ENCODE measurements at places on chromosomes 2 and 18.

GRCh38 chr18:7562491-7562890 lies 4.6 kb upstream of the PTPRM start:
- DNase-seq, result no peak

DNA sequence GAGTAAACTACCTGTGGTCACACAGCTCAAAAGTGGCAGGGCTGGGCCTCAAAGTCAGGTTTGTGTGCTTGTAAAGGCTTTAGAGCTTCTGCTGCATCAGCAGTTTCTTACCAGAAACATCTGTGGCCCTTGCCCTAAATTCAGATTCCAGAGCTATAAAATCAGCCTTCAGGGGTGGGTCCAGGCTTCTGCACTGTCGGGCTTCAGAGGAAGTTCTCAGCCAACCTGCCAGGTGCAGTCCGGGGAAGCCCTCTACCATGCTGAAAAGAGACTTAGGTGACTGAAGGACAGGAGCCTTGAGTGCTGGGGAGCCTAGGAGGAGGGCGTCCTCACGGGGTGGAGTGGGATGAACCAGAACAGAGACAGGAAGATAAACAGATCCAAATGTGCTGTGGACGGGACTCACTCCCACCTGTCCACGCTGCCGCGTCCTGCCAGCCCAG lies 69.9 kb upstream of the HS6ST1 start:
- no peak for DNase-seq

- DNase-seq, result no peak
Measured at GRCh38 chr18:24630346-24630880, 170.0 kb downstream of the HRH4 start.

GRCh38 chr2:26989156-26989555 lies 18.7 kb downstream of the MAPRE3 start:
- no peak for DNase-seq

GRCh38 chr2:71460056-71460455 lies 6.7 kb downstream of the DYSF start:
- DNase-seq, result no peak

DNA sequence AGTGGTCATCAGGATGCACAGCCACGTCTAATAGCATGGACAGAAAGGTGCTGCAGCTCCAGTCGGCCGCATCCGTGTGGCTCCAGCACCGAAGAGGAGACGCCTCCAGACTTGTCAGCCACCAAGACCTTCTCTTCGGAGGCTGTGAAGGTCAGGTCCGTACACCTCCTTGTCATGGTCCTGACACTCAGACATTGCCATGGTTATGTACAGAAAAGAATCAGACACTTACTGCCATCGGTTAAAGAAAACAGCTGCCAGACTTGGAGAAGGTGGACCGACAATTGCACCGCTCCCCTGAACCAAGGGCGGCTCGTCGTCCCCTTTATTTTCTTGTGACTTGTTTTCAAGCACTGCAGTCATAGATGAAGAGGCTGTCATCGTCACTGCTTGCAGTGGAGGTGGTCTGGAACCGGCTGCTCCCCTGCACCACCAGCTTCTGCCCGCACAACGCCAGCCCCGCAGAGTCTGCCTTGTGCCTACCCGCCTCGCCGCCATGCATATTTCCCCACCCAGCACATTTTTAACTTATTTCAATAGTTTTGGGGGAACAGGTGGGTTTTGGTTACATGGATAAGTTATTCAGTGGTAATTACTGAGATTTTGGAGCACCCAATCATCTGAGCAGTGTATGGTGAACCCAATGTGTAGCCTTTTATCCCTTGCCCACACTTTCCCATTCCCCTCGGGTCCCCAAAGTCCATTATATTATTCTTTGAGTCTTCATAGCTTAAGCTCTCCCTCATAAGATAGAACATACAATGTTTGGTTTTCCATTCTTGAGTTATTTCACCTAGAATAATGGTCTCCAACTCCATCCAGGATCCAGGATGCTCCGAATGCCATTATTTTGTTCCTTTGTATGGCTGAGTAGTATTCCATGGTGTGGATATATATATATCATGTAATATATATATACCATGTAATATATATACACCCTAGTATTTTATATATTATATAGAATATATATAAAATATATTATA lies 18.1 kb downstream of the FBXO48 start:
- DNase-seq, result no peak

- no peak for DNase-seq
Measured at GRCh38 chr2:55175254-55176093, 56.6 kb downstream of the CLHC1 start.

DNA sequence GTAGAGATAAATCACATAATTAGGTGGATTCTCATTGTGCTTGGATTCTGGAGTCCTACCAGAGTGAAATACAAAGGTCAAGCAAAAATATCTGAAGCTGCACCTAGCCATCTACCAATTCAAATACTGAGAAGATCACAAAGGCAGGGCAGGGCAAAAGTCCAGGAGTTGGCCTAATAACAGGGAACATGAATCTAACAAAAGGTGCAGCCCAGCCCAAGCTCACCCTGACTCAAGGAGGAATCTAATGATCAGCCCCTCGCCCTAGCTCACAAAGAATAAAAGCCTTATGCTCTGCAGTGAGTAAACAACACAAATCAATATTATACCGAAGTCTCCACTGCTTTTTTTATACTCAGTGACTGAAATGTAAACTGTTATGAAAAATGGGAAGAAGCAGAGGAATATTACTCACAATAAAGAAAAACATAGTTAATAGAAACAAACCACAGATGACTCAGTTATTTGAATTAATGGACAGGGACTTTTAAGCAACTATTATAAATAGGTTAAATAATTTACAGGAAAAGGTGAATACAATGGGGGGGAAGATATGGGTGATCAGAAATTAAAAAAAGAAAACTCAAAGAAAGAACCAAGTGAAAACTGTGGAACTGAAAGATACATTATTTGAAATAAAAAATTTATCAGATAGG lies 49.5 kb downstream of the ANTXR1 start:
- DNase-seq, result no peak

DNA sequence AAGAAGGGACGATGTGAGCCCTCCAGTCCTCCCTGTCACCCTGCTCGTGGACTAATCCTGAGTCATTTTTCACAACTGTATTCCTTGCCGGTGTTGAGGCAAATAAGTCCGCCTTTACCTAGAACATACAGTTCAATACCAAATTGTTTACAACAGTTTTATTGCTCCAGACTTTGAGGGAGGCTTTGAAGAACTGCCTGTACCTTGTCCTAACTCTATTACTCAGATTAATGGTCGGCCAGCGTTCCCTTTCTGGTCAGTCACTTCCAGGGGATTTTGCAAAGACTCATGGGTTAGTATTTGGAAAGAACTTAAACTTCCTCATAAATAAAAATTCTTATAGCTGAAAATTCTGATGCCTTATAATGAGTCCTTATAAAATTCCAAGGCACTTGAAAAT lies 85.1 kb upstream of the ZNF532 start:
- DNase-seq, result no peak

- no peak for DNase-seq
Measured at GRCh38 chr2:241933179-241933911, 63.8 kb downstream of the RTP5 start.

DNA sequence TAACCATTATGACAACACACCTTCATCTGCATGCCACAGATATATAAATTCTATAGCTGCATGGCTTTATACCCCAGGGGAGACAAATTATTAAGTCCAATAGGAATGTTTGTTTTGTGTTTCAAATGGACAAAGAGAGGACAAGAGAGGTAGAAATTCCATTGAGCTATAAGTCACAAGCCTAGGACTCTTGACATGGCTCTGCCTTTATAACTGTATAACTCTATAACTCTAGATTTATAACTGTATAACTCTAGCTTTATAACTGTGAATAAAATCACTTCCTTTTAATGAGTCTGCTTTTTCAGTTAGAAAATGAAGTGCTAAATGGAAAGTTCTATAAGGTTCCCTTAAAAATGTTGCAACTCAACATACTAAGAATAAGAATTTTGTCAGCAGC lies 106.4 kb downstream of the SCN9A start:
- no peak for DNase-seq

DNA sequence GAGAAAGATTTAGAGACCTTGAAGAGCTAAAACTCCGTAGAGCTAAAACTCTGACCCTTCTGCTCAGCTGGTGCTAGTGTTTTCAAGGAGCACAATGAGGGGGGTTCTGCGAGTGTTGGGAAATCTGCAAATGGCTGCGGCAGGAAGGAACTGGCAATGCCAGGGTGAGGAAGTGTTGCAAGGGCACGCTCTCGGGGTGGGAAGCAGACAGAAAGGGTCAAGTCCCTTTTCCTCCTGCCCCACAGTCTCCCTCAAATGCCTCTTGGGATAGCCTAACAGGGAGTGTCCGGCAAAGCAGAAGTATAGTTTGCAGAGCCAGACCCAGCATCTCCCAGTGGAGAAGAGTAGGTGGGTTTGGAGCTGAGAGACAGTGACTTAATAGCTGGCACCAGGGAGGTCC lies 60.5 kb downstream of the NCAPH start:
- DNase-seq, result no peak

- no peak for DNase-seq
Measured at GRCh38 chr2:55358451-55358850, 61.2 kb downstream of the CCDC88A start.

DNA sequence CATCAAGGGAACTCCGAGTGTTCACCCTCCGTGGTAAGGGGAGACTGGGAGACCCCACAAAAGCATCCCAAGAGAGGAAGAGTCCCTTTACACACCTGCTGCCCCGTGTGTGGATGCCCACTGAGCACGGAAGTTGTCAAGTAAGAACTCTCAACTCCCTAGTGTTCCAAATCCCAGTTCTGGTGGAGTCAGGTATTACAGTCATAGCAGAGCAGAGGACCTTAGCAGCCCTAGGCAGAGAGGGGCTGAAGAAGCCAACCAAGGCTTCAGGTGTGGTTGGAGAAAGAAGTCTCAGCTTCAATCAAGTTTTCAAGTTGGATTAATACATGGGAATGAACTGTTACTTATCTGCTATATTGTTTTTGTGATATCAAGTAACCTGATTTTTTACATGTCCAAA lies 512.5 kb downstream of the RNF144A start:
- no peak for DNase-seq

DNA sequence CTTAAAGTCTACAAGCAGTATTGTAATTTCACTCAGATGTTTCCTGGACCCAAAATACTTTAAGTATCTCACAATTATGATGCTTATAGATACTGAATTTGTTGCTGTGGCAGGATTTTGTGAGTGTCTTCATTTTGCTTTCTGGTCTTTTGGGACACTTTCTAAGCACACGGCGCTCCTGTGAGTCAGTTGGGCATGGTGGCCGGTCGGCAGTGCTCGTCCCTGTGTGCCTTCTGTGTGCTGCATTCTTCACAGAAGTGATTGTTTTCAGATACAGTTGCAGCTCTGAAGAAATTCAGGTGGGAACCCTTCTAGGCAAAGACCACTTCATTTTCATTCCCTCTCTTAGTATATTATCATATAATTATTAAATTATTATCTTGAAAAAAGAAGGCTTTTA lies 273.3 kb downstream of the ZNF407 start:
- no peak for DNase-seq

GRCh38 chr18:67864677-67865340 lies 348.3 kb upstream of the DSEL start:
- no peak for DNase-seq

DNA sequence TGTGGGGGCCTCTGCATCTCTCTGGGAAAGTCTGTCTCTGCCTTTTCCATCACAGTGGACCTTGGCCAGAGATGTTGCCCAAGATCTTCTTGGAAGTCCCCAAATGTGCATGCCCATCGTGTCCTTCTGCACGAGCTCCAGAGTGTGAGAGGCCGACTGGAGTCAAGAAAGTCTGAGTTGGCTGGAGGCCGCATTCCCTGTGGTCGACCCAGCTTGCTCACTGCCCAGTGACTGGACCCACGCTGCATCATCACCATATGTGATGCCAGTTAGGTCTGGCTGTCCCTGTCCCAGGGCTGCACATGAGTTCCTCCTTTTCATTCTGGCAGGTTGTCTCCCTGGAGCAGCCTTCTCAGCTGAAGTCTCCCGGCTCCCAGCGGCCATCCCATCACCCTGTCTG lies 93.8 kb downstream of the ARL4C start:
- no peak for DNase-seq

DNA sequence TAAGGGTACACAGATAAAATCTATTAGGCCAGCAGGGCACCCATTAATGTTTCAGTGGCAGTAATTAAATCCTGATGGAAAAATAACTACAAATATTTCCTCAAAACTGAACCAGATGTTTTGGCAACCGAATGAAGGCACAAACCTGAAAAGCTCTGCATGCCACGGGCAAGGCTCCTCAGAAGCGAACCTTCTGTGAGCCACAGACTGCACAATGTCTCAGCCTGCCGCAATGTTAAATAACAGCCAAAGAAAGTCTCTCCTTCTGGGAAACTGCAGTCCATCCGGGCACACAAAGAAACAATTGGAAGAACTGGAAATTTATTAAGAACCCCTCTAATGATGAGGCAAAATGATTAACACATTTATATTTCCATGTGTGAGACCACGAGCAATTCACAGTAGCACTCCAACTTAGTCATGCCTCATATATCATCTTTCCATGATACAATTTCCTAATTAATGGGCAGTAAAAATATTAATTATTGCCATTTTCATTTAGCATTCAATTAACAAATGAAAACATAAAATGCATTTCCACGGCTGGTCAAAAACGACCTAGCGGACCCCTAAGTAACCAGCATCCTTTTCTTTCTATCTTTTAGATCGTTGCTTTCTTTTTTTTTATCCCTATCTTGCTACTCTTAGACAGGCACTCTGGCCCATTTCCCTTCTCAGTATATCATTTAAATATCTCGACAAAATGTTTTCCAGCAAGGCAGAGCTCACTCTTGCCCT lies 237.5 kb downstream of the EPHA4 start:
- no peak for DNase-seq

- no peak for DNase-seq
Measured at GRCh38 chr2:150126143-150126740, 361.2 kb downstream of the RND3 start.

GRCh38 chr18:54119524-54120019 lies 104.9 kb downstream of the MBD2 start:
- DNase-seq, result no peak
